NCI-H187 (cell line): ENCODE measurements at places on chromosomes 16 and 17.
A peak's percentile ranks its signal among the peaks of the same experiment; 100 is the strongest.

DNA sequence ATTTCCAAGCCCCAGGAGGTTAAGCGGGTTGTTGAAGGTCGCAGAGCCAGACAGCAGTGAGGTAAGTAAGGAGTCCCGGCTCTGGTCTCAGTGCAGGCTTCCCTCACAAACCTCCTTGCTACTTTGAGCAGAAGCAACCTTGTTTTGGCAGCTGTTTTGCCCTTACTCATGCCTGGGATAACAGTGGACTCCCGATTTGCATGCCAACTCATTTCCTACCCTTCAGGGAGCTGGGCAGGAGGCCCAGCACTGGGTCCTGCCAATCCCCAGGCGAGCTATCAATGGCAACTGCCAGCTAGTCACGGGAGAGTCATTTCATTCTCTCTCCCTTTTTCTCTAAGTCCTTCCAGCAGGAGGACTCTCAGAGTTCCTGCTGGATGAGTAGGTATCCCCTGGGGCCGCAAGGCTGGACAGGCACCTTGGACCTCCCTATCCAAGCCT, 72.0 kb upstream of the KSR1 start:
- no peak for DNase-seq

- DNase-seq = no peak
Observed at GRCh38 chr16:20308801-20309590, 18.3 kb downstream of the GP2 start.

- no peak for DNase-seq
Observed at GRCh38 chr17:82553210-82553930, 33.8 kb downstream of the FOXK2 start.

DNA sequence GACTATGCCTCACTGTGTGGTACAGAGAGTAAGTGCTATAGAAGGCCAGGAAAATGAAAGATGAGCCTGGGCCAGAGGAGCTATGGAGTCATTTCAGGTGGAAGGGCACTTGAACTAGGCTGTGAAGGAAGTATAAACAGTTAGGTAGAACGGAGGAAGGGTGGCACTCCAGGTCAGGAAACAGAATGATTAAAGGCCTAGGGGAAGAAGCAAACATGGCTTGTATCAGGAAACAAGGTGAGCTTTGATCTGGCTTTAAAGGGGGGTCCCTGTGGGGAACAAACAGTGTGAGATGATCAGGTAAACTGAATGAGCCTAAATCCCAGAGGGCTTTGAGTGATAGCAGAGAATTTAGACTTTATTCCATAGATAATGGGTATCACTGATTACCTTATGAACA, 16.9 kb downstream of the MAP3K3 start:
- DNase-seq = no peak

GRCh38 chr17:17975436-17975835, 2.8 kb downstream of the DRC3 start:
- DNase-seq = no peak

GRCh38 chr16:717450-718245, 2.7 kb downstream of the METRN start:
- no peak for DNase-seq

DNA sequence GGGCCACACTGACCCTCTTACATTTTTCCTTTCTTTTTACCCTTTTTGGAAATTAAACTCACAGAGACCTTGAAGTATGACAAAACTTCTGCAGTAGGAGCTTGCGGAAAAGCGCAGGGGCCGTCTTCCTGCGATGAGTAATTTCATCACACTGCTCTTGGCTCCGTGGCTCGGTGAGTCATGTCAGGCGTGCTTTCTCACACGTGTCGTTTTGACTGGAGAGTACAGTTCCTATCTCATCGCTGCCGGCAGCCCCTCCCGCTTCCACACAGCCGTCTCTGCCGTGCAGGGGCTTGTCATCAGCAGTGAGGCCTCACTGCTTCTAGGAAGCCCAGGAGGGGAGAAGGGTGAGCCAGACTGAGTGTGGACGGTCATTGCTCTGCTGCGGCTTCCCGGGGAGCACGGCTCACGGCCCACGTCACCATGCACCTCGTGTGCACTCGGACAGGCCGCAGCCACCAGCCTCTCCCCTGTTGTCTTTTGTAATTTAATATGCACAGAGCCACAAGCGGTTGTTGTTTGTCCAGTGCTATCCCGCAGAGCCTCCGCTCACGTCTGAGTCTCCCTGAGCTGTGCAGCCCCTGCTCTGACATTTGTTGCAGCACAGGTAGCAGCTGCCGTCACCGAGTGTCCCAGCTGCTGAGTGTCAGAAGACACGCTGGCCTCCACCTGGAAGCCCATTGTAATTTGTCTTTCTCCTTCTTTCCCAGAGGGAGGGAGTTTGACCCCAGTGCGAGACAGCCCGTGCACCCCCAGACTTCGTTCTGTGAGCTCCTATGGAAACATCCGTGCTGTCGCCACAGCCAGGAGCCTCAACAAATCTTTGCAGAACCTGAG, 99.4 kb upstream of the CHMP6 start:
- DNase-seq = no peak

DNA sequence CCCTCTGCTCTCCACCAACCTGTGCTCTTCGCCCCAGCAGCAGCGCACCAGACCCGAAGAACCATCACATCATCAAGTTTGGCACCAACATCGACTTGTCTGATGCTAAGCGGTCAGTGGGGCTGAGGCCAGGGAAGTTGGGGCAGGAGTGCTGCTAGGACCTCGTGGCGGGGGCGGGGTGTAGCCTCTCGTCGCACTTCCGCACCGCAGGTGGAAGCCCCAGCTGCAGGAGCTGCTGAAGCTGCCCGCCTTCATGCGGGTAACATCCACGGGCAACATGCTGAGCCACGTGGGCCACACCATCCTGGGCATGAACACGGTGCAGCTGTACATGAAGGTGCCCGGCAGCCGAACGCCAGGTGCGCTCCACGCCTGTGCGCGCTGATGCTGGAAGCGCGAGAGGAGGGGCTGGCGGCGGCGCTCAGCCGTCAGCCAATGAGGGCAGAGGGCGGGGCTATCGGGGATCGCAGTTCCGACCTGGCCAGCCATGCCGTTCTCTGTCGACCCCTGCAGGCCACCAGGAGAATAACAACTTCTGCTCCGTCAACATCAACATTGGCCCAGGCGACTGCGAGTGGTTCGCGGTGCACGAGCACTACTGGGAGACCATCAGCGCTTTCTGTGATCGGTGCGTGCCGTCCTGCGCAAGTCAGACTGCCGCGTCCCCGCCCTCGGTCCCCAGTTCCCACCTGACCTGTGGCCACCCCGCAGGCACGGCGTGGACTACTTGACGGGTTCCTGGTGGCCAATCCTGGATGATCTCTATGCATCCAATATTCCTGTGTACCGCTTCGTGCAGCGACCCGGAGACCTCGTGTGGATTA, 3.2 kb upstream of the TMEM88 start:
- DNase-seq = peak; percentile 72

- DNase-seq = no peak
Observed at GRCh38 chr16:66475232-66475631, 48.1 kb downstream of the BEAN1 start.

DNA sequence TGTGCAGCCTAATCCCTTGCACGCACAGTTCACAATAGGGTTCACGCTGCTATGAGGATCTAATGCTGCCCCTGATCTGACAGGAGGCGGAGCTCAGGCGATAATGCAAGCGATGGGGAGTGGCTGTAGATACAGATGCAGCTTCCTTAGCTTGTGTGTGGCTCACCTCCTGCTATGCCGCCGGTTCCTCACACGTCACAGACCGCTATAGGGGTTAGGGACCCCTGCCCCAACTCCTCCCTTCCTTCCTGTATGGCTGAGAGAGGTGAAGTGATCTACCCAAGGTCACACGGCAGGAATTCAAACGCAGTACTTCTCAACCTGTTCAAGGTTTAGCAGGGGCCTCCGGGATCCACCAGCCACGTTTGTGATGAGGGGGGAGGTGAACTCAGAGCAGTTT, 13.4 kb upstream of the PLLP start:
- no peak for DNase-seq

DNA sequence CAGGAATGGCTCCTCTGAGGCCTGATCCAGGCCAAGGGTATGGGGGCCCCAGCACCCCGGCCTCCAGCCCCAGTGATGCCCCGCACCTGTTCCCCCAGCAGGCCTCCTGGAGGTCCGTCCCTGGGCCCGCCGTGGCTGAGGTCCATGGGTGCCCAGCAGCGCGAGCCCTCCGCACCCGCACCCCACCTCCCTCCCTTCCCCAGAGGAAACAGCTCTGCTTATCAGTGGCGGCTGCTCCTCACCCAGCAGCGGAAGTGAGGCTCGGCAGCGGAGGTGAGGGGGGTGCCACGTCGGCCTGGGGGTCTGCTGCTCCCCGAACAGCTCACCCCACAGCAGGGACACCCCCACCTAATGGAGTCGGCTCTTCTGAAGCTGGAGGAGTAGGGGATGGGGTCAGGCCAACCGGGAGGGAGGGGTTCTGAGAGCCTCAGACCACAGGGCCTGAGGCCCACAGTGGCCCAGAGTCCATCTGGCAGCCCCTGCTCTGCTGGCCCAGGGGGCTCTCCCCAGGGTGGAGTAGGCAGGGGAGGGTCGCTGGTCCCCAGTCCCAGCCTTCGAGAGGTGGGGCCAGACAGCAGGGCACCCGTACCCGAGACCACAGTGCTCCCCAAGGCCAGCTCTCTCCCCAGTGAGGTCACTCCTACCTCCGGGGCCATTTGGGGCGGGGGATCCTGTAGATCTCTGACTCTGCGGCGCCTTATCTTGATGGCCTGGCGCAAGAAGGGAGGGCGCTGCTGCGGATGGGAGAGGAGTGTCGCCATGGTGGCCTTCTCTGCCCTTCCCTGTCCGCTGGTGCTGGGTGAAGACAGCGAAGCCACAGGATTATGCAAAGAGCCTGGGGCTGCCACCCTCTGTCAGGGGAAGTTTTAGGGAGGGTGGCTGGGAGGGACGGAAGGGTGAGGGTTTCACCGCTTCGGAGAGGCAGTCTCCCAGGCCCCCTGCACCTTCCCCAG, at the start of gene UNC13D:
TSS of gene UNC13D (minus strand) at position 828 of the 953 bp plus-strand sequence. CDS start at position 761, 67 bp downstream.
- DNase-seq = no peak

DNA sequence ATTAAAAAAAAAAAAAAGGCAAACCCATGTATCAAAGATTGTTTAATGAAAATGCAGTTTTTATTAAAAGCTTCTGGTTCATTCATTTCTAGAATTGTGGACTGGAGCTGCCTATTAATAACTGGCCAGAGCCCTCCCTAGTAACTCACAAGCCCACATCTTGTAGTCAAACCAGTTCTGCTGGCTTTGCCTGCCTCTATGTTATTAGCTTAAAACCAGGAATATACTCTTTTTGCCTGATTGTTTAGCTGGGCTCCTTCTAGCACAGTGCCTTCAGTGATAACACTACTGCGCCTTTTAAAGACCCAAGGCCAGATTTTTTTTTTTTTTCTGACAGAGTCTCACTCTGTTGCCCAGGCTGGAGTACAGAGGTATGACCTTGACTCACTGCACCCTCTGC, 26.0 kb downstream of the TAC4 start:
- no peak for DNase-seq

- no peak for DNase-seq
Observed at GRCh38 chr16:620700-621525, 9.9 kb upstream of the WFIKKN1 start.

- DNase-seq = no peak
Observed at GRCh38 chr16:88527186-88527936, 42.8 kb upstream of the ZC3H18 start.

- DNase-seq = no peak
Observed at GRCh38 chr16:67383284-67383683, 10.0 kb downstream of the TPPP3 start.

DNA sequence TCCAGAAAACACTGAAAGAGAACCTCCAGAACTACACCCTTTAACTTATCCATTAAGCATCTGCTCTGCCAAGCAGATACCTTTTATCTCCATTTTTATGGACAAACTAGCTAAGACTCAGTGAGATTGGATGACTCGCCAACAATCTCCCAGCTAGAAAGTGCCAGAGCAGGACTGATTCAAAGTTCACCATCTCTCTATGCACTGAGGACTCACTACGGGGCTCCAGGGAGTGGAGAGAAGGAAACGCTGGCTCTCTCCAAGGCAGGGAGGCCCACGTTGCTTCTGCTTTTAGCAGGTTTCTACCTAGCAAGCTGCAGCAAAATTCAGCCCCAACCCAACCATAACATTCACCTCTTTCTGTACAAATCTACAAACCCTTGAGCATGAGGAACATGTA, 52.8 kb upstream of the ARHGAP44 start:
- DNase-seq = no peak

- DNase-seq = no peak
Observed at GRCh38 chr17:16975277-16975651, 3.3 kb upstream of the TNFRSF13B start.

DNA sequence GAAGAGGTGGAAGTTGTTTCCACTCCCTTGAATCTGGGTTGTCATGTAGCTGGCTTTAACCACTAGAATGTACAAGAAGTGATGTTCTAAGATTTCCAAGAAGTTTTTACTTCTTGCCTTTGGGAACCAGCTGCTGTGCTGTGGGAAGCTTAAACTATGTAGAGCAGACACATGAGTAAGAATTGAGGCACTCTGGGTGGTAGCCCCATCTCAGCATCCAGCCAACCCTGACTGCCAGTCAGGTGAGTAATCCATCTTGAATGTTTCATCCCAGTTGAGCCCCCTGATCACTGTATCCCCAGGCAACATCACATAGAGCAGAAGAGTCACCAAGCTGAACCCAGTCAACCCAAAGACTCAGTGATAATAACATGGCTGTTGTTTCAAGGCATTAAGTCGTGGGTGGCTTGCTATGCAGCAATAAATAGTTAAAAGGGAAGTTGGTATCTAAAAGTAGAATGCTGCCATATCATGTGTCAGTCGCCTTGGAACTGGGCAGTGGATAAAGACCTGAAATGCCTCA, 62.8 kb upstream of the GPR139 start:
- DNase-seq = no peak

- DNase-seq = no peak
Observed at GRCh38 chr17:13600475-13601321, 1.0 kb downstream of the HS3ST3A1 start.

- peak; percentile 32 for DNase-seq
Observed at GRCh38 chr17:979539-980405, at the start of gene NXN. Gene NXN, minus strand, starts transcription at chr17:979776.

DNA sequence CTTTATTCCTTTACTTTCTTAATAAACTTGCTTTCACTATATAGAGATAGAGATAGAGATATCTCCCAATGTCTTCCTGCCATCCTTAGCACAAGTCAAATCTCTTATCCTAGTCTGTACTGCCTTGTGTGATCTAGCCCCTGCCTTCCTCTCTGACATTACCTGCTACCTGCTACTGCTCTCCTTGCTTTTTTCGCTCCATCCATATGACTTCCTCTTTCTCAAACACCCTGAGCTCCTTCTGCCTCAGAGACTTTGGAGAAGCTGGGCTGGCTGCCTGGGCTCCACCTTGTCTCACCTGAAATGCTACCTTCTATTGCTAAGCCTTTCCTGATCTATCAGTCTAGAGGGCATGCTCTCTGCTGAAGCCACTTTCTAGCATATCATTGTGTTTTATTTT, 24.7 kb upstream of the WSB1 start:
- DNase-seq = no peak
